ENCODE measurements at places on chromosomes 1 and 21.

GRCh38 chr21:28421716-28422524 lies 570.8 kb downstream of the LTN1 start:
- no peak for DNase-seq

DNA sequence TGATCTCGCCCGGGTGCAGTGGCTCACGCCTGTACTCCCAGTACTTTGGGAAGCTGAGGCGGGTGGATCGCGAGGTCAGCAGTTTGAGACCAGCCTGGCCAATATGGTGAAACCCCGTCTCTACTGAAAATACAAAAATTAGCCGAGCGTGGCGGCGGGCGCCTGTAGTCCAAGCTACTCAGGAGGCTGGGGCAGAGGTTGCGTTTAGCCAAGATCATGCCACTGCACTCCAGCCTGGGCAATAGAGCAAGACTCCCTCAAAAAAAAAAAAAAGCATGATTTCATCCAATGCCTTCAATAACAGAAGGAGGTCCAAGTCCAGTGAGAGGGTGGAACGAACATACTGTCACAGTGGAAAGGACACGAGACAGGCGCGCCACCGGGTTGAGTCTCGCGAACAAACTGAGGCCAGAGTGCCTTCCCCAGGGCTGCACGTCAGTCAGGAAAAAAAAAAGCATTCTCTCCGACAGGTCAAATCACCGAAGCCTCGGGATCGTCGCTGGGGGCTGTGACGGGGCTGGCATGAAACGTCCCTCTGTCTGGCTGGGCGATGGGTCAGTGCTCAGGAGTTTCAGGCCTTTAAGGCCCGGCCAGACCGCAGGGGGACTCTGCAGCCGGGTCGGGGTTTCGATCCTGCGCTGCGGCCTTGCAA lies 8.4 kb upstream of the CROCC start:
- no peak for DNase-seq

DNA sequence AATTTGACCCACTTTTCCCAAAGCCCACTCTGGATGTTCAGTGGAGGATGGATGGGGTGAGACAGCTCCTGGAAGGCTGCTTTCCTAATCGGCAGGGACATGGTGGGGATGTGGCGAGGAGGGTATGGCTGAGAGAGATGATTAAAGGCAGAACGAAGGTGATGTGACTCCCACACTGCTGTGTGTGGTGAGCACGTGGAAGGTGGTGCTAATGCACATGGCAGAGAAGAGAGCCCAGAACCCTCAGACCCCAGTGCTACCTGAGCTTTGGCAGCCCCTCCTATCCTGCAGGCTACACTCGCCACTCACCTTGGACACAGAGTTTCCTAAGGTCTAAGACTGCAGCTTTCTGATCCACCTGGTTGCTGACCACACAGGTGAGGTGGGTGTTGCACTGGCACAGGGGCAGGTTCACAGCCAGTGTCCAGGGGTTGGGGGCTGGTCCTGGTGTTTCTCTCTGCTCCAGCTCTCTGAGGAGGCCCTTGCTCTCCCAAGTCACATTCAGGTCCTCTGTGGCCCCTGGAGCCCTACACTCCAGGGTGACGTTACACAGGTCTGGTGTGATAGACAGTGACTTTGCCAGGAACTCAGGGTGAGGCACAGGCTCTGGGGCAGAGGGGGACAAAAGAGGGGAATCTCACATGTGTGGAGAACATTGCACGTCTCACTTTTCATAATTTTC lies 151.4 kb upstream of the ETV3 start:
- peak; percentile 21 for DNase-seq

GRCh38 chr1:200925831-200926230 lies 31.1 kb downstream of the INAVA start:
- no peak for DNase-seq

- peak; percentile 93 for DNase-seq
Measured at GRCh38 chr1:21963477-21964217, 13.2 kb upstream of the CELA3B start.

- no peak for DNase-seq
Measured at GRCh38 chr1:75014250-75014649, 119.9 kb upstream of the LHX8 start.

GRCh38 chr21:46555225-46555617 lies 49.7 kb downstream of the S100B start:
- no peak for DNase-seq

DNA sequence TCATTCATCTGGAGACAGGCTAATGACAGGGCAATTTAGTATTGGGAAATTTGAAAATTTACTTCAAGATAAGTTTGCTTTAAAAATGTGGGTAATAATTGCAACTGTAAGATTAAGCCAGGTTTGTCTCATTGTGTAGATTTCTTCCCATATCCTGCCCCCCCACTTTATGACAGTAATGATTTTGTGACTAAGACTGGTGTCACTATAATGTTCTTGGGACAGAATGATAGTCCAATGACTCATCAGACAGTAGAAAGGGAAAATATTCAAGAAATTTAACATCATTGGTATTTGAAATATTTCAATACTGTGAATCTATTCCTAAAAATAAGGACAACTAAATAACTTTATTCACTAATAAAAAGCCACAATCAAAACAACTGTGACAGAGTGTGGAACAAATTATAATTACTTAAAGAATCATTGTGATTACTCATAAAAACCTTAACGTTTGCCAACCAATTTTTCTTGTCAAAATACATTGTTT lies 36.7 kb downstream of the FH start:
- no peak for DNase-seq

All from liver (tissue), 10 donors.